Smooth muscle cell of the coronary artery (primary cell): ENCODE measurements at places on chromosomes 16 and 17. TPM values are rescaled to one million over a fixed set of nuclear protein-coding genes. Genes with fewer than 3 reads are reported as not detected.

TBC1D3G gene
- not detected in 2 replicates for total RNA-seq

FOXN1 gene
- not detected in 2 replicates for total RNA-seq

FOXJ1 gene
- not detected in 2 replicates for total RNA-seq

TBX6 gene
- under 0.01 and 0.12 TPM in 2 replicates for total RNA-seq

CYB5B gene
- total RNA-seq, result 46.0 and 84.9 TPM in 2 replicates

TP53TG3 gene
- total RNA-seq, result 0.35 TPM in 1 of 2 replicates, not detected in the other

BEAN1 gene
- total RNA-seq, result under 0.01 and 0.35 TPM in 2 replicates

C17orf67 gene
- total RNA-seq, result 0.68 and 0.70 TPM in 2 replicates

MEAK7 gene
- total RNA-seq, result 10.6 and 11.6 TPM in 2 replicates

HYDIN gene
- total RNA-seq, result 0.08 and 0.12 TPM in 2 replicates

MYH13 gene
- total RNA-seq, result not detected in 2 replicates

PRSS22 gene
- total RNA-seq, result not detected in 2 replicates

MYH1 gene
- total RNA-seq, result not detected in 2 replicates

MPO gene
- under 0.01 TPM in 1 of 2 replicates, not detected in the other for total RNA-seq

OR3A3 gene
- not detected in 2 replicates for total RNA-seq

ACSM3 gene
- total RNA-seq, result 0.59 and 0.90 TPM in 2 replicates

KRTAP9-2 gene
- not detected in 2 replicates for total RNA-seq

FZD2 gene
- total RNA-seq, result 12.8 and 15.1 TPM in 2 replicates

FLCN gene
- total RNA-seq, result 35.2 and 102 TPM in 2 replicates

RHBDF2 gene
- 1.2 and 5.9 TPM in 2 replicates for total RNA-seq

NUP85 gene
- 24.6 and 28.5 TPM in 2 replicates for total RNA-seq

KRTAP4-1 gene
- total RNA-seq, result not detected in 2 replicates

PERCC1 gene
- total RNA-seq, result not detected in 2 replicates

PLXDC1 gene
- 0.23 and 16.8 TPM in 2 replicates for total RNA-seq

SEC14L1 gene
- 20.4 and 65.8 TPM in 2 replicates for total RNA-seq

TMC8 gene
- not detected in 2 replicates for total RNA-seq

ARHGDIG gene
- total RNA-seq, result 2.2 and 2.9 TPM in 2 replicates

TPSG1 gene
- total RNA-seq, result not detected in 2 replicates

RAB11FIP3 gene
- 12.7 and 21.5 TPM in 2 replicates for total RNA-seq

ACSM5 gene
- total RNA-seq, result not detected in 2 replicates

TBC1D28 gene
- not detected in 2 replicates for total RNA-seq

TNK1 gene
- 0.08 and 0.35 TPM in 2 replicates for total RNA-seq

TPPP3 gene
- 1.5 and 2.3 TPM in 2 replicates for total RNA-seq

KRT40 gene
- total RNA-seq, result not detected in 2 replicates

HS3ST3A1 gene
- total RNA-seq, result 0.38 and 12.8 TPM in 2 replicates

KREMEN2 gene
- not detected in 2 replicates for total RNA-seq

CIITA gene
- total RNA-seq, result 0.08 and 0.12 TPM in 2 replicates

C1QTNF8 gene
- not detected in 2 replicates for total RNA-seq

SBK1 gene
- total RNA-seq, result under 0.01 TPM in 1 of 2 replicates, not detected in the other

TMEM235 gene
- total RNA-seq, result not detected in 2 replicates

RHBDL1 gene
- total RNA-seq, result 0.98 and 6.6 TPM in 2 replicates

TAC4 gene
- total RNA-seq, result not detected in 2 replicates
